Muscle of arm (tissue), 14 donors: ENCODE measurements at places on chromosomes 1 and 21. TPM values are rescaled to one million over a fixed set of nuclear protein-coding genes. Genes with fewer than 3 reads are reported as not detected.

The RNF186 gene
- polyA plus RNA-seq, result not detected

The NBPF6 gene
- polyA plus RNA-seq, result not detected

The OVAAL gene
- polyA plus RNA-seq, result not detected

The NAV1 gene
- 25.9 TPM for polyA plus RNA-seq

The OR2T3 gene
- polyA plus RNA-seq, result not detected

The INTS7 gene
- polyA plus RNA-seq, result 19.2 TPM

The DPT gene
- 84.6 TPM for polyA plus RNA-seq

The NEGR1 gene
- polyA plus RNA-seq, result 21.7 TPM

The COL11A1 gene
- 50.6 TPM for polyA plus RNA-seq

The SERPINC1 gene
- polyA plus RNA-seq, result 0.36 TPM

The CDA gene
- 0.33 TPM for polyA plus RNA-seq

The CTBS gene
- polyA plus RNA-seq, result 7.4 TPM

The TRPM2 gene
- polyA plus RNA-seq, result 1.4 TPM

The GBP6 gene
- polyA plus RNA-seq, result not detected

The CCDC185 gene
- polyA plus RNA-seq, result not detected
